GM13977 (cell line): ENCODE measurements at places on chromosomes 11 and 22.

DNA sequence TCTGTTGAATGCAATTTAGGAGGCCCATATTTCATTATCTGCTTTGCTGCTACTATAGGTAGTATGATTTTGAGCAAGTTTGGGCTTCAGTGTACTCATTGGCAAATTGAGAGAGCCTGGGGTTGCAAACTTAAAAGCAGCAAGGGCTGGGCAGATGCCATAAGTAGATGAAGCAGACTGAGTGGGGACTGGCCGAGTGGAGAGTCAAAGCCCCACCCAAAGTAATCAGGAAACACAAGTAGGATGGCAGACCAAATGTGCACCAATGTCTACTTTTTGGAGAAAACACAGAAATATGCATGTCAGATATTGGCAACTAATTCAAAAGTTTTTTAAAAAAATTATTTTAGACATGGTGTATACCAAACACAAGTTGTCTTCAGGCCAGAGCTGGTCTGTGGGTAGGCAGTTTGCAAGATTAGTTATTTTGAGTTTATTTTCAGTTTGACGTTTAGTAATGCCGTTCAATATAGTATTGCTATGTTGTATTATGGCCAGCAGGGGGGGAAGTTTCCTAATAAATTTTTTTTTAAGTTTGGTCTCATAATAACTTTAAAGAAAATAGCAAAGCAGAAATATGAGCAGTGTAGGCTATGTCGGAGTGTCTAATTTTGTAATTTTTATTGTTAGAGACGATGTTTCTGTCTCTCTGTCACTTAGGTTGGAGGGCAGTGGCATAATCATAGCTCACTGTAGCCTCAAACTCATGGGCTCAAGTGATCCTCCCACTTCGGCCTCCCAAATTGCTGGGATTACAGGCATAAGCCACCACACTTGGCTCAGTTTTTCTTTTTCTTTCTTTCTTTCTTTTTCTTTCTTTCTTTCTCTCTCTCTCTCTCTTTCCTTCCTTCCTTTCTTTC lies 105.1 kb downstream of the HIPK3 start:
- DNase-seq: peak; percentile 46

DNA sequence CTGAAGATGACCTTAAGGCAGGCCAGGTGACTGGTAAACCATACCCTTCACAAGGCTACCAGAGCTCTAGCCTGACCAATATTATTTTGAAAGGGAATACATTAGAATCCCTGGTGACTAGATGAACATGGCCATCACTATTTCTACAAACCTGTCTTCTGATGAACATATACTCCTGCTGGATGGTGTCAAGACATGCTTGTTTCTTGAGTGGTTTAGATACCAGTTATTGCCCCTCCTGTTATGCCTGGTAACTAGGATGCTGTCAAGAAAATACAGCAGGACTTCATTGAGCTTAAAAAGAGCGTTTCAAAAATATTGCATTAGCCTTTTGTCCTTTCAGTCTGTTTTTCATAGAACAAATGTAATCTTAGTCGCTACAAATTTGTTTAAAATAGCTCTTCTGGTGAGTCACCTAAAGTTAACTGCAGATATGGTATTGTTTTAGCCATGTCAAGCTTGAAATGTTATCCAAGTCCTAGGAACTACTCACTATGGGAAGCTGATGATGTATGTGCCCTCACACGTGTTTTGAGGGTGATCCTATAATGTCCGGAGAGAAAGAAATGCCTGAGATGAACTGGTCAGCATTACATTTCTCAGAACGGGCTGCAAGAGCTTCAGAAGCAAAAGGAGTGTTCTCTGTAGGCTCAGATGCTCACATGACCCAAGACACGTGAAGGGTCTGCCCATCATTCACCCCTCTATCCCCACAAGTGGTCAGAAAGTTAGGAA lies 20.6 kb downstream of the ADM start:
- DNase-seq: no peak

DNA sequence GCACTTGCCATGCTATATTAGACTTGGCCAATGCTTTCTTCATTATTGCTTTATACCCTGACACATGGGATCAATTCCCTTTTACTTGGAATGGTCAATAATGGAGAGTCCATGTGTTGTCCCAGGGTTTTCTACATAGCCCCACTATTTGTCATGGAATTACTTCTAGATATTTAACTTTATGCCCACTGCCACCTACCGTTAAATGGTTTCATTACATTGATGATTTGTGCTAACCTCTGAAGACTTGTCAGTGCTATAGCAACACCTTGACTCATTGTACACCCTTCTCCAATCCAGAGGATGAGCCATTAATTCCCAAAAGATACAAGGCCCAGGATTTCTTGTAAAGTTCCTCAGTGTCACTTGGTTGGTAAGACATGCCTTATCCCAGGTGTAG lies 31.4 kb upstream of the SLC22A25 start:
- DNase-seq: no peak

GRCh38 chr11:14789879-14790484 lies 102.0 kb downstream of the CYP2R1 start:
- DNase-seq: no peak

GRCh38 chr11:2721210-2721916 lies 21.6 kb upstream of the KCNQ1OT1 start:
- no peak for DNase-seq

DNA sequence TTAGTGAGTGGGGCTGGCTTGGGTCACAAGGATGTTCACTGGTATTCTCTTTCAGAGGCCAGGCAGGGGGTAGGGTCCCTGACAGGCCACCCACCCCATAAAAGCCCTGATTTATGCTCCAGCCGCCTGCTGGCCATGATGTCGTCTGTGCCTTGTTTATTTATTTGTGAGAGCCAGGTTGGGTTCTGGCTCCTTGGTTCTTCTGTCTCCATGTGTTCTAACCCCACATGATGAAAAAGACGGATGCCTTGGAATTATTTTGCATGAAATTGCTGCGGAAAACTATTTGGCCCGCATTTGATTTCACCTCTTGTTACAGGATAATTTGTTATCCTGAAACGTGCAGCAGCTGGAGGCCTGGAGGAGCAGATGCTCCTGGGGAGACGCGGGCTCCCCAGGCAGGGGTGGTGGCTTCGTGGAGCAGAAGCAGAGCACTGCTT lies 46.3 kb upstream of the WNT11 start:
- DNase-seq: no peak

GRCh38 chr11:10777806-10778205 lies 26.8 kb downstream of the CTR9 start:
- DNase-seq: no peak

DNA sequence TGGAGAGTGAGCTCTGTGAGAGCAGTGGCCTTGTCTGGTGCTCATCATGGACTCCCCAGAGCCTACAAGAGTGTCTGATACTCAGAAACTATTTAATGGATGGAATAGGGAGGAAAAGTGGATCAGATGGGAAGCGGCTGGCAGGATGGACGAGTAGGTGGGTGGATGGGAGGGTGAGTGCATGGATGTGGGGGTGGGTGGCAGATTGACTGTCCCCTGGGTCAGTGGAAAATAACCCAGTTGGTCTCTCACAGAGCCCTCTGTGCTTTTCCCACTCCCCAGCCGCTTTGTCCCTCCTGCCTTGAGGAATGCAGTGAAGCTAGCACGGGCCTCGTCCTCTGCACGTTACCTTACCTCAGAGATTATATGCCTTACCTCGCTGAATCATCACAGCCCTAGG lies 5.9 kb downstream of the SPI1 start:
- DNase-seq: no peak

- DNase-seq: peak; percentile 98
Measured at GRCh38 chr22:19178657-19179496, at the start of gene SLC25A1. SLC25A1 (minus strand) TSS chr22:19178736; CDS start chr22:19178673, 63 bp downstream.

GRCh38 chr11:76558891-76559290 lies 111.7 kb downstream of the LRRC32 start:
- DNase-seq: no peak

GRCh38 chr11:61827571-61828378 lies at the start of gene FADS2:
FADS2 (plus strand) TSS chr11:61828300; CDS start chr11:61828391, 91 bp downstream.
- DNase-seq: peak; percentile 94
